Cortex of kidney (tissue), 1 donor: ENCODE measurements at places on chromosomes 5 and 9.

- no peak for DNase-seq
Measured at GRCh38 chr5:135208903-135209721, 175.1 kb upstream of the PITX1 start.

DNA sequence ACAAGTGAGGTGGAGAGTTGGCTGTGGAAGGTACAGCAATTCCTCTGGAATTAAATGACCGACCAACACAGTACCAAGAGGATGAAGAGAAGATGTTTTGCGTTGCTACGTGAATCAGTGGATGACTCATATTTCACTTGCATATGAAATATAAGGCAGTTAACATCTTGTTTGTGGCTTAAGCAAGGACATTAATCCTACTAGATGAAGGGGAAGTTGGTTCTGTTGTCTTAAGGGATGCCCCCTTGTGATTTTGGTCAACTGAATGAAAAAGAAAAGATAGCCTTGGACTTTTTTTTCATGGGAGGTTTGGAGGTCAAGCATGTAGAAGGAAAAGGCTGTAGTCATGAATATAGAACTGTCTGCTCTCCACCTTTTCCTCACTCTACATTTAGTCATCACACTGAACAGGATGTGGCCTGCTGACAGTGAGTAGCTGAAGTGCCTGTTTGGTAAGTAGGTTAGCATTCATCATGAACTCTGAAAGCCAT lies 33.9 kb downstream of the VLDLR start:
- no peak for DNase-seq

- DNase-seq: no peak
Measured at GRCh38 chr9:100352201-100352726, 478 bp downstream of the TEX10 start.

DNA sequence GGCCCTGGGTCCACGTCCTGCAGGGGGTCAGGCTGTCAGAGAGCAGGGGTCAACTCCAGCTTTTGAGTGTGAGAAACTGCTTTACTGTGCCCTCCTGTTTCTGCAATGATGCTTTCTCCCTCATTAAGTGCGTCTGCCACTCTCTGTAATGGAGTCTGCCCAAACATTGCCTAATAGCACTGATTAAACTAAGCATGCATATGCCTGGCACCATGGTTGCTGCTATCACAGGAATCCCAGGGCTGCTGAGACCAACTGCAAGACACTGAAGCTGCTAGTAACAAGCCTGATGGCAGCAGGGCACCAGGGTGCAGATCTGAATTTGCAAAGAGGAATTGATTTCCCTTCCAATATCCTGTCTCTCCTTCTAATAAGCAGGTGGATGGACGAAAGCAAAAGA lies 125.3 kb downstream of the SLC24A2 start:
- no peak for DNase-seq

GRCh38 chr9:6927838-6928237 lies 170.1 kb downstream of the KDM4C start:
- no peak for DNase-seq

- no peak for DNase-seq
Measured at GRCh38 chr9:14286121-14286520, 27.8 kb downstream of the NFIB start.

DNA sequence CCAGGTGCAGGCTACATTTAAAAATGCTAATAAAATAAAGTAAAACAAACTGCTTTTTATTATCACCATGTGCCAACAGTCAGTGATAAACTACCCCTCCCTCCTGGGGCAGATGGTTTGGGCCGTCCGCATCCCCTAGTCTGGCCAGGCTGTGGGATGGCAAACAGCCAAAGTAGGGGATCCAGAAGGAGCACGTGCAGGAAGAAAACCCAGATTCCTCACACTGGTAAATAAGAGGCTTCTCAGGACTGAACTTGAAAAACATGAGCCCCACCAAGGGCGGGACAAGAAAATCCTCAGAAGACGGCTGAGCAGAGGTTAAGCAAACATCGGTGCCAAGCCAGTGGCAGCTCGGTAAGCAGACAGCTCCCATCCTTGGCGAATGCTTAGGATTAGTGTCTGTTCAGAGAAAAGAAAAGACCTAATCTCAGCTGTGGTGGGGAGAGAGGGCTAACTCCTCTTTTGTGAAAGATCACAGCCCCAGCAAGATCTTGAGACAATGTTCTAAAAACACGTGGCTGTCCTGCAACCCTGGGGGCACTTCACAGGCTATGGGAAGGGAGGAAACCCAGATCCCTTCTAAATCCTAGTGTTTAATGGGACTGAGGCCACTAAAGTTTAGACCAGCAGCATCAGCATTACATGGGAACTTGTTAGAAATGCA lies 46.5 kb upstream of the GDNF start:
- no peak for DNase-seq

DNA sequence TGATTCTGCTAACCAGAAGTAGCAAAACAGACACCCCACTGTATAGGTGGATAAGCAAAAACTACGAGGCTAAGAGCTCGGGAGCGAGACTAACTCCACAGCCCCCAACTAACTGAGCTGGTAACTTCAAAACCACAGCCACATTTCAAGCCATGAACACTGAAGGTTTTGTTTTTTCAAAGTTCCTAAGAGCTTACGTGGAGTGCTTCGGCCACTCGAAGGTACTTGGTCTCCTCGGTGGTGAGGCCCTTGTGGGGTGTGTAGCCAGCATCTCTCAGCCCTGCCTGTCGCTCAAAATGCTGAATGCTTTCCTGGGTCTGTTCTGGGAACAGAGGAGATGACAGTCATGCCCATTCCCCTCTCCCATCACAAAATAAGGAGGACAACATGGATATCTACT lies 11.1 kb downstream of the KIAA1191 start:
- DNase-seq: no peak

- no peak for DNase-seq
Measured at GRCh38 chr9:133147412-133148198, 16.1 kb downstream of the GBGT1 start.

DNA sequence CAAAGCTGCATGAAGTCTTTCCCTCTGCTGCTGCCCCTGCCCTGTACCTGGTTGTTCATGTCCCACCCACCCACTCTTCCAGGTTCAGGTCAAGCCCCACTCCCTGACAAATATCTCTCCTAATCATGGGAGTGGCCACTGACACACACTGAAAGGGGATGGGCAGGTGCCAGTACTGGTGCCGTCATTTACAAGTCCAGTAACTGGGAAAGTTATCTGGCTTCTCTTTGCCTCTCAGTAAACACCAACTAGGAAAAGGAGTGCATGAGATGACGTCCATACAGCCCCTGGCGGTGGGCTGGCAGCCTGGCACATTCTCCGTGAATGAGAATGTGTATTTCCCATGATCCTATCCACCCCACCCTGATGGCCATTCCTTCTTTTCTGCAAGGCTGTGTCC lies 225.2 kb downstream of the FSTL4 start:
- DNase-seq: no peak

GRCh38 chr9:76032038-76032796 lies 141.7 kb downstream of the PCSK5 start:
- no peak for DNase-seq

GRCh38 chr5:8413975-8414374 lies 545.0 kb downstream of the MTRR start:
- no peak for DNase-seq

DNA sequence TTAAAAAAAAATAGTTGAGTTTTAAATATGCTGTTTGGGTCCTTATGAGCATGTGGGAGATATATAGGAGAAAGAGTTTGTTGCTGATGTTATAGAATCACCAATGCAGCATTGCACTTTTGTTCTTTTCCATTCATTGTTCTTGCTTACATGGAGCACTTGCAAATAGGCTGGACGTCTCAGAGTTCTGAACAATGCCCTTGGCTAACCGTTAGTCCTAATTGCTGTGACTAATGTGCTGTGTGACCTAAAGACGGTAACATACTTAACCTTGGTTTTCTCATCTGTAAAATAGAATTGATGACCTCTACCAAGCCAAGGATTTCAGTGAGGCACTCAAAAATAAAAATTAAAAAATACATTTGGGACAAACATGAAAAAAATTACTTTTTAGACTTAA lies 29.8 kb downstream of the PIK3R1 start:
- DNase-seq: no peak

DNA sequence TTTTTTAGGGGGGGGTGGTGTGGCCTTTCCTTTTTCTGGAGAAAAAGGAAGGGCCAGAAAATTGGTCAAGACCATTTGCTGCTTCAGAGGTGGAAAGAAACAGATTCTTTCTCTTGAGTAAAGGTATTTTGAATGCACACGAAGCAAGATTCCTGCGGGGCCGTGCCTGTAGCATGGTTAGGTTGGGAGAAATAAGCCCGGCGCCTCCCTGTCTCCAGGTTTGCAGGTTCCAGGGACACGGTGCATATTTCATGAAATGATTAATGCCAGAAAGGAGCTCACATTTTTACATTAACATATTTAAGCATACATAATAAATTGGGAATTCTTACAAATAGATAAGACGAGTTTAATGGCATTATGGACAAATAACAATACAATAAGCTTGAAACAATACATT lies 409.5 kb upstream of the IRX1 start:
- no peak for DNase-seq

DNA sequence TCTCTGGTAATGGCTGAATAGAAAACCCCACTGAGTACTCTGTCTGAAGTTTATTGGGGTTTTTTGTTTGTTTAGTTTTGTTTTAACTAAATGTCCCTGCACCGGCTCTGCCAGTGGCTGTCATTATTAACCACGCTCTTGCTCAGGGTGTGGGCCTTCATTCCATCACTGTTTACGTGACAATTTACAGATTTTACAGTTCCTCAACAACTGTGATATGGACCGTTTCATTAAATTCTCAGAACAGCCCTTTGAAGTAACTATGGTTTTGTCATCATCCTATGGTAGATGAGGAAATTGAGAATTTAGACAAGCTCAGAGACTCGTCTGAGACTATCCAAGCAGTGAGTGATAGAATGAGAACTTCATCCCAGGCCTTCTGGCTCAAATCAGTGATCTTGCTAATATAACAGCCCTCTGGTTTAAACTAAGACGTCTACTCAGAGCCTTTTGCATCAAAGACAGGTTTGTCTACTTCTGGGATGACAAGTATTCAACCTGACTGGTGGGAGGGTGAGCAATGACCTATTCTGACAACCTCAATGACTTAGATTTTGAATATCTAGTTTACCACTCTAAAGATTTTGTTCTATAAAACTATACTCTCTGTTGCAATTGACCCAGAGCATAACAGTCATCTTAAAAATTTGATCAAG lies 77.3 kb upstream of the MAP3K1 start:
- DNase-seq: no peak
